ENCODE measurements at places on chromosomes 1 and 21.

- no peak for DNase-seq
These were observed 8.3 kb upstream of the TRABD2B start for GRCh38 chr1:48005253-48006117.

DNA sequence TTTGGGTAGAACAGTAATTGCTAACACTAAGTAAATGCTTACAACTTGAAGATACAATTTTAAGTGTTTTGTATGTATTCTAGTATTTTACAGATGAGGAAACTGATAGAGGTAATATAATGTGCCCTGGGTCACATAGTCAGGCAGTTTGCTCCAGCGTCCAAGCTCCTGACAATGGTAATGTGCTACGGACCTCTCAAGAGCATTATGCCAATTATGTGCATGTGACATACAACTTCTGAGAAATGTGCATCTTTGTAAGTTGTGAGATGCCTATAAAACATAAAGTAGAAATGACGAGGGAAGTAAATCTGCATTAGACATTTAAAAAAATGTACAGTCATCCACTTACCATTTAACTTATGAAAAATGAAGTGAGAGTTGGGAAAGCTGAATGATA, 186.8 kb downstream of the LRRC7 start:
- DNase-seq = no peak

DNA sequence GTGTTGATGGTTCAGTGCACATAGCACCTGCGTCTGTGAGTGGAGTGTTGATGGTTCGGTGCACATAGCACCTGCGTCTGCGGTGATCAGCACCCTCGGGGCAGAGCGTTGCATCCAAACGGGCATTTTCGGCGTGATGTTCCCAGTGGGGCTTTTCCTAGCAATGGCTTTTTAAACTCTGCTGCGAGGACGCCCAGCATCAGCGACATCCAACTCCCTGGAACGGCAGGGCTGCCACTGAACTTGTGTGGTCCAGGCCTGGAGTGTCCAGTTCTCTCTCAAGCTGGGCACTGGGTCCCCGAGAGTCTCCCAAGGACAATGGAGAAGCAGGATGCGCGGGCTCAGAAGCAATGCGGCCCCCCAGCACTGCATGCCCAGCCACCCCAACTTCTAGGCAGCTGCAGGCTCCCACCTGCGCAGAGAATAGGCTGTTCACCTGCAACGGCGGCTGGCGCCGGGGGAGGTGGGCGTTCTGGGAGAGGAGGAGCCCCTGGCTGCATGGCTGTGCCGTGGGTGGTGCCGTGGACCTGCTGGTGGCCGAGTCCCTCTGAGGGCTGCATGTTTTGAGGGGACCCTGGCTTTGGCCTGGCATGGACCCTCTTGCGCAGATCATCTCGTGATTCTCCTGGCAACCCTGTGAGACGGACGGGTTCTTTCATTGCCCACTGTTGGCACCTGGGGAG, 10.1 kb upstream of the C1orf174 start:
- DNase-seq = no peak

GRCh38 chr1:111649648-111650047, 30.1 kb downstream of the RAP1A start:
- peak; percentile 34 for DNase-seq

Measured in bronchial epithelial cell (primary cell).